ENCODE measurements at places on chromosomes 1 and 21. TPM values are rescaled to one million over a fixed set of nuclear protein-coding genes. Genes with fewer than 3 reads are reported as not detected.

DNA sequence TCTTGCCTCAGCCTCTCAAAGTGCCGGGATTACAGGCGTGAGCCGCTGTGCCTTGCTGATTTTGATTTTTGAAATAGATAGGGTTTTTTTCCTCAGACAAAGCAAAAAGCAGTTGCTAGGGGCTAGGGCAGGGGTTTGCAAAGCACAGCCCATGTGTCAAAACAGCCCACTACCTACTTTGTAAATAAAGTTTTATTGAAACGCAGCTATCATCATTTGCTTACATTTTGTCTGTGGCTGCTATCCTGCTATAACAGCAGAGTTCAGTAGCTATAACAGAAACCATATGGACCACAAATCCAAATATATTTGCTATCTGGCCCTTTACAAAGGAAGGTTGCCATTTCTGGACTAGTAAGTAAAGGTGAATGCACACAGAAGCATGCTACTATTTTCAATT is 44.8 kb downstream of the NUF2 start:
- DNase-seq: no peak
- no peaks in the 10 kb centered on the region for H3K27me3 ChIP-seq
- H3K27ac ChIP-seq: no peak overlapping the region
- H3K4me1 ChIP-seq: no peaks in the 10 kb centered on the region
- no peak overlapping the region for H3K4me3 ChIP-seq

DNA sequence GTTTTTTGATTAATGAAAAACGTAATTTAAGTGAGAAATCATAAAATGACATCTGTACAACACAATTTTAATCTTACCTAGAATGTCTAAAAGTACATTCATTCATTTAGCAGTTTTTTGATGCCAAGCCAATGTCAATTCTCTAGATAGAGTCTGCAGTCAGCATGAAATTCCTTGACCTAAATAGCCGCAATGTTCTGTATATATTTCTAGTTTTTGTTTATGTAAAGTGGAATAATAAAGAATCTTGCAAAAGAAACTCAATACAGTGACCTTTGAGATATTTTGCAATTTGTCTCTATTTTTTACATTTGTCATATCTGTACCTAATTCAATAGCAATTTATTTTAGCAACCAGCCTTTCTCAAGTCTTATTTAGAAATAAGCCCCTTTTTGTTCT is 176.0 kb downstream of the ATP6V1G3 start:
- H3K36me3 ChIP-seq: no peaks in the 10 kb centered on the region
- no peak for DNase-seq
- H3K4me3 ChIP-seq: no peak overlapping the region
- H3K4me1 ChIP-seq: no peaks in the 10 kb centered on the region
- H3K27me3 ChIP-seq: no peaks in the 10 kb centered on the region

DNA sequence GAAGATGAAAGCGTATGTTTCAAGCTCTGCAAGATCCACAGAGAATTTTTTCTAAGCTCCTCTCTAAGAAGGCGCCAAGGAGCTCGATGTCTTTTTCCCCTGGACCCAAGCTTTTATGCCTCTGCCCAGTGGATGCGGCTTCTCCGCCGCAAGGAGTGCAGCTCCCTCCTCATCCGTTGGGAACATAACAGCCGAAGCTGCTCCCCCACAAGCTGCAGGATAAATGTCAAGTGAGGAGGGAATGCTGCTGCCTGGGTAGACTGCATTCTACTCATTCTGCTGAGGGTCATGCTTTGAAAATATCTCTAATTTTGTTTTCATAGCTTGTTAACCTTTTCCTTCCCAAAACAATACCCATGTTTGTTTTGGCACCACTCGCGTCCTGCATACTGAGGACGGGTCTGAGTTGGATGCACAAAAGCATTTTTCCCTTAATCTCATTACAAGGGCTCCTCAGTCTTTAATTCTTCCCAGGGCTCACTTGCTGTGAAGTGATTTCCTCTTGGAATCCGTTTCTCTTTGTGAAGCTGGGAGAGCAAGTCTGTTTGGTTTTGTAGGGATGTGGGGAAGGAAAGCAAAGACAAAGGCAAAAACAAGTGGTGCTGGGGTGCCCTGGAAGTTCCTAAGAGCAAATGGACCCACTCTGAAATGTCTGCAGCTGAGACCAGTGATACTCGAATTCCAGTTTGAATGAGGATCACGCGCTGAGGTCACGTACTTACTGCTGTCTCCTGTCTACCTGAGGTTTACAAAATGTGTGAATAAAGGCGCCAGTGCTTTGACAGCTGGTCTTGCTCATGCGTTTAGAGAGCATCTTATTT is 134.0 kb upstream of the IRF2BP2 start:
- DNase-seq: no peak
- H3K4me3 ChIP-seq: no peak overlapping the region
- no peak overlapping the region for H3K27ac ChIP-seq

DNA sequence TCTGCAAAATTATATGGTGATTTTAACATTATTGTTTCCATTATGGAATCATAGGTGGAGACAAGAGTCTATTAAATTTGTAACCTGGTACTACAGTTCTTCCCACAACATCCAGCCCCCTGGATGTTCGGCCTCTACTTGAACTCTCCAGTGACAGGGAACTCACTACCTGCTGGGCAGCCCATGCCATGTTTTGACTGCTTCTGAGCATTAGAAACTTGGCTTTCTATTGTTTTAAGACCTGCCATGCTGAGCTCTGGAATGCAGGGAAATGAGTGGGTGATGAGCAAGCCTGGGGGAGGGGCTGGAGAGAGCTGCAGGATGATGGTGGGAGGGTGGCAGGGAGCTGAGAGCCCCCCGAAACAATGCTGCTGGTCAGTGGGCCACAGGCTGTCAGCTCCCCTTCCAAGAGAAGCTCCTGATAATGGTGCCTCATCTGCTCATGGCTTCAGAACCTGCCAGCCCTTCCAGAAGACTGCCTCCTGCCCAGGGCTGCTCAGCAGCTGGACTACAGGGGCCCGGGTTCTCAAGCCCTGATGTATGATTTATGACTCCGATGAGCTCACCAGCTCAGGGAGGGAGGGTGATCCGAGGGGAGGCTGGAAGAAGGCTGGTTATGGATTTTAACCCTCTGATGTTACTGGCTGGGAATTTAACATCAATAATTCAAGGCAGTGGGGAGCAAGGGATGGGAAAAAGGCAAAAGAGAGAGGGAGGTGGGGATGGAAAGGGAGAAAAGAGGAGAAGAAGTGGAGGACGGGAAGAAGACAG is 205.0 kb downstream of the HIVEP3 start:
- no peaks in the 10 kb centered on the region for H3K4me1 ChIP-seq
- H3K27ac ChIP-seq: no peak overlapping the region
- no peak for DNase-seq
- no peaks in the 10 kb centered on the region for H3K36me3 ChIP-seq
- no peak overlapping the region for H3K4me3 ChIP-seq

DNA sequence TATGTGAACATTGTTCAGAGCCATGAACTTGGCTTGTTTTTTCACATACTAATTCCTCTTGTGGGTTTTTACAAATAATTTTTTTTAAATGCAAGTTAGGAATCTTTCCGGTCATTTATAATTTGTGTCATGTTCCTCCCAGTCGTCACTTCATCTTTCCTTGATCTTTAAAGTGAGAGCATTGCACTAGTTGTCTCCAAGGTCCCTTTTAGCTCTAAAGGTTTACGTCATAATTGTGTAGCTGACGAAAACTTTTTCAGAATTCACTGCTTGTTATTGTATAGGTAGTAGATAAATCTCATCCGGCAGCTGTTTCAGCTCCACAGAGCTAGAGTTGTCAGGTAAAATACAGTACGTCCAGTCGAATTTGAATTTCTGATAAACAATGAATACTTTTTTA is 33.6 kb downstream of the SOAT1 start:
- no peaks in the 10 kb centered on the region for H3K27me3 ChIP-seq
- H3K36me3 ChIP-seq: peaks cover 4% of the 10 kb centered on the region
- no peak overlapping the region for H3K4me3 ChIP-seq
- H3K27ac ChIP-seq: no peak overlapping the region
- no peak for DNase-seq

AK4 gene
- 29.9 TPM for total RNA-seq

TBX19 gene
- 0.91 TPM for total RNA-seq

HPCA gene
- total RNA-seq: not detected
